ENCODE measurements at places on chromosomes 6 and 20. TPM values are rescaled to one million over a fixed set of nuclear protein-coding genes. Genes with fewer than 3 reads are reported as not detected.

Gene APOM
- 0.76 TPM for total RNA-seq

GRCh38 chr6:156269751-156270369 lies 507.3 kb upstream of the ARID1B start:
- peak; percentile 83 for ATAC-seq

Gene GNRH2
- 13.7 TPM for total RNA-seq

GRCh38 chr20:44650771-44651433 lies 597 bp downstream of the ADA start:
- ATAC-seq = peak; percentile 51

DNA sequence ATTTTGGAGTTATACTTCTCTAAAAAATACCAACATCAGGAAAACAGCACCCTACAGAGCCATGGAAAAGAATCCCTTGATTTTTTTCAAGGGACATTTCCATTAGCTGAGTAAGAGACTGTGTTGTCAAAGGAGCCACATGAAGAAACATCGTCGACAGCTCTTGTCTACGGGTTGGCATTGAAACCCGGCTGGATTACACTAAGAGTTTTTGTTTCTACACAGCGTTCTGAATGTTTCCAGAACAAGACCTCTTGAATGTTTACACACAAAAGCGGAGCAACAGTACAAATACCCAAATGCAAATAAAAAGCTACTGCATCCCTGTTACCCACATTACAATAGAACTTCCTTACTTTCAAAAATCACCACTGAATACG lies 2.4 kb upstream of the MYLK4 start:
- no peak for ATAC-seq

Gene TSHZ2
- total RNA-seq = 58.2 TPM

Gene DHX35
- total RNA-seq = 6.0 TPM

Gene RSPH9
- total RNA-seq = 0.66 TPM

DNA sequence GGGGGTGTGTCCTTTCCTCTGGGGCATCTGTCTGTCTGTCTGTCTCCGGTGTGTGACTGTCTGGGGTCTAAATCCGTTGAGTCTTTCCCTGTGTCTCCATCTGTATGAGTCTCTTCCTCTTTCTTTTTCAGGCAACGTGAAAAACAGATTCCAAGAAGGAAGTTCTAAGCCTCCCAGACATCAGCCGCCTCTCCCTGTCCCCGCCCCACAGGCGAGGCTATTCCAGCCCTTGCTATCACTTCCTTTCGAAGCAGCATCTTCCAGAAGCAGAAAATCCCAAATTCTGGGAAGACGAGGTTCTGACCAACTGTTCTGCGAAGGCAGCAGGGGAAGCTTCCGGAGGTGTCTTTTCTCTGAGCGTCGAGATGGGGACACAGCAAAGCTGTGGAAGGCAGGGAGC lies 34.0 kb downstream of the PMEPA1 start:
- ATAC-seq = no peak

Gene C2
- total RNA-seq = 0.58 TPM

Gene FAXC
- total RNA-seq = not detected

GRCh38 chr6:38997128-38997761 lies 51.3 kb upstream of the GLP1R start:
- ATAC-seq = no peak

DNA sequence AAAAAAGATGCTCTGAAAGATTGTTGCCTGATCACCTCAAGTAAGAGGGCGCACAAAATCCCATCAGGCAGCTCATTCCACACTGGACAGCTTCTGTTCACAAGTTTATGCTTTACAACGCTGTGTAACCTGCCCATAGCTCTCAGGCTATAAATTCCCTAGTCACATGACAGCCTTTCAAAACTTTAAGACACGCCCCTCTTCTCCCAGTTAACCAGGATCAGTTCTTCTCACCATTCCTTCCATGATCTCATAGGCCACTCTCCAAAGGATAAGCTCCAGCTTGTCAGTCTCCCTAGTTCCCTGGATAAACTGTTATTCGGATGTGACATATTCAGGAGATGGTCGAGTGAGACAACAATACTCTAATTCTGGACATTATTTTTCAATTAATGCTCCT lies 15.0 kb downstream of the ADNP start:
- ATAC-seq = no peak

GRCh38 chr6:90286884-90287488 lies 9.7 kb downstream of the BACH2 start:
- peak; percentile 10 for ATAC-seq

GRCh38 chr20:59291740-59292383 lies 8.5 kb upstream of the EDN3 start:
- ATAC-seq = no peak

GRCh38 chr20:58614984-58615760 lies 35.9 kb upstream of the STX16 start:
- ATAC-seq = no peak

DNA sequence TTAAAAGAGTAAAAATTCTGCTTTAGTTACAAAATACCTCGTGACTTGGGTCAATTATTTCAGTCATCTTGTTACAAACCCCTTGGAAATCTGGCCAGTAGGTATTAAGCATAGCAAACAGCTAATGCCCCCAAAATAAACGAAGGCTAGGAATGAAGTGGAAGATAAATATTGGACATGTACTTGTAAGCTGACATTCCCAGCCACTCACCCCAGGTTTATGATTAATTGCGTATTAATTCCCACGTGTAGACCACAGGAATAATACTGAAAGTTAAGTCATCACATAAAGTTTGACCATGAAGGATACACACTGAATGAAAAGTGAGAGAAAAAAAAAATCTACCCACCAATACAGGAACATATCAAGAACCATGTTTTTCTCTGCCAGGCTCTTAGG lies 936.5 kb upstream of the ADGRB3 start:
- no peak for ATAC-seq

GRCh38 chr6:142906945-142907470 lies 38.0 kb downstream of the HIVEP2 start:
- ATAC-seq = peak; percentile 48

Gene PACRG
- not detected for total RNA-seq

DNA sequence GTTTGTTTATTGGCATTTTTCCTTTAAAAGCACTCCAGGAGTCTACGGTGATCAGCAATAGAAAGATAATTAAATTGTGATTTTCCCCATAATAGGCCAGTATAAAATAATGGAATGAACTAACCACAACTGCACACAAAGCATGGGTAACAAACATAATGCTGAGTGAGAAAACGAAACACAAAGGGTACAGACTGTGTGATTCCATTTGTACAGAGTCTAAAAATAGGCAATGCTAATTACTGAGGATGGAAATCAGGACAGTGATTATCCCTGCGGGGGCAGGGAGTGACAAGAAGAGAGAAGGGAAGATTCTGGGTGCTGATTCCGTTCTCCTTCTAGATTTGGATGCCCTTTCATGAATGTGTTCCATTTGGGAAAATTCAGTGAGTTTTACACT lies 478.1 kb downstream of the PREX1 start:
- ATAC-seq = no peak

Gene CTCFL
- not detected for total RNA-seq

Gene SLC52A3
- total RNA-seq = not detected

DNA sequence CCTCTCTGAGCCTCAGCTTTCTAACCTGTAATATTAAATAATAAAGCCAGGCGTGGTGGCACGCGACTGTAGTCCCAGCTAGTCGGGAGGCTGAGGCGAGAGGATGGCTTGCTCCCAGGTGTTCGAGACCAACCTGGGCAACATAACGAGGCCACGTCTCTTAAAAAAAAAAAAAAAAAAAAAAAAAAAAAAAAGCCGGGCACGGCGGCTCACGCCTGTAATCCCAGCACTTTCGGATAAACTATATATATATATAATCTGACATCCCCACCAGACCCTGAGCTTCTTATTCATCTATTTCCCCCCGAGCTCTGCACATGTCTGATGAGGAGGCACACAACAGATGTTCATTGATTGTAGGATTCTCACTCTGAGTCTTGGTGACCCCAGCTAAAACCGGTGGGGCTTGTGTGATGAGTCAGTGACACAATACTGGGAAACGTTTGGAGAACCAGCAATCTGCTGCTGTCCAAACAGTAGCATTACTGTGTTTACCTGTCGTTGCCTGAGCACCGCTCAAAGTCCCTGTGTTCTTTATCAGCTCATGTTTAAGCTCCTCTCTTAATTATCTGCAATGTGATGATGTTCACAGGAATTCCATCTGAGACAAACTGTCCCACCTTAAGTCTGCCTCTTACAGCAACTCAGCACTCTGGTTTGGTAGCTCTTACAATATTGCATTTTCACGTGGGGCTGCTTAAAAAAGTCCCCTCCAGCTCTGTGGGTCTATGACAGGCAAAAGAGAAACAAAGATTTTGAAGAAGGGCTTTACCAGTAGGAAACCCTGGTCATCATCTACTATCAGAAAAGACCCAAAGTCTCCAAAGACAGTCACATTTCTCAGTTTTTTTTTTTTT lies 1.0 kb upstream of the SPATA2 start:
- peak; percentile 34 for ATAC-seq

- ATAC-seq = peak; percentile 7
Measured at GRCh38 chr6:5173810-5174209, 86.9 kb downstream of the LYRM4 start.

DNA sequence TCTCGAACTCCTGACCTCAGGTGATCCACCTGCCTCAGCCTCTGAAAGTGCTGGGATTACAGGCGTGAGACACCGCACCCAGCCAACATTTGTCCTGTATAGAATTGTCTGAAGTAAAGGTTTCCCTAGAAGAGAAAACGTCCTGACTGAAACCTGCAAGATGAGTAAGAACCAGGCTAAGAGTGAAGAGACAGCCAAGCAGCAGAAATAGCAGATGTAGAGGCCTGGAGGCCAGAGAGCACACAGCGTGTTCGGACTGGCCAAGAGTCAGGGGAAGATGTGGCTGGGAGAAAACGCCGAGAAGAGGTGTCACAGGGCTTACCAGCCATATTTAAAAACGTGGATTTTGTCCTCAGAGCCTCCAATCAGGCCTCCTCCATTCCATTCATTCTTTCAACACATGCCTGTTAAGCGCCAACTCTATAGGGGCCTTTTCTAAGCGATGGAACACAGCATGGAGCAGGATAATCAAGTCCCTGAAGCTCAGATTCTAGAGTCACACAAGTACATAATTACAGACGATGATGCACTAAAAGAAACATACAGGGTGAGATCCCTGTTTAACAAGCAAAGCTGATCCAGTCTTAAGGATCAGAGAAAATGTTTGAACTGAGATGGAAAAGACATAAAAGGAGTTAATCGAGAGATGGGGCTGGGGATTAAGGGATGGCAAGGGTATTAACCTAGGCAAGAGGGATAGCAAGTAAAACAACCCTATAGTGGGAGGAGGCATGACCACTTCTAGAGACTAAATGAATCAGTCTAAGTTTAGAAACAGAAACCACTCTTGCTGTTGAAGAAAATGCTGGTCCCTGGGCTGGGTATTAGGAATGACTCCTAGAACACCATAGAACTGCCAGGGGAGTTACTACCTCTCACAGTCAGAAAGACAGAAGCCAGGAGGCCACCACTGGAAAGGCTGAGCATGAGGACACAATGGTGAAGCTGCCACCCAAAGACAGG lies 4.8 kb downstream of the ZCCHC3 start:
- ATAC-seq = peak; percentile 74

Gene SMOC2
- total RNA-seq = not detected

DNA sequence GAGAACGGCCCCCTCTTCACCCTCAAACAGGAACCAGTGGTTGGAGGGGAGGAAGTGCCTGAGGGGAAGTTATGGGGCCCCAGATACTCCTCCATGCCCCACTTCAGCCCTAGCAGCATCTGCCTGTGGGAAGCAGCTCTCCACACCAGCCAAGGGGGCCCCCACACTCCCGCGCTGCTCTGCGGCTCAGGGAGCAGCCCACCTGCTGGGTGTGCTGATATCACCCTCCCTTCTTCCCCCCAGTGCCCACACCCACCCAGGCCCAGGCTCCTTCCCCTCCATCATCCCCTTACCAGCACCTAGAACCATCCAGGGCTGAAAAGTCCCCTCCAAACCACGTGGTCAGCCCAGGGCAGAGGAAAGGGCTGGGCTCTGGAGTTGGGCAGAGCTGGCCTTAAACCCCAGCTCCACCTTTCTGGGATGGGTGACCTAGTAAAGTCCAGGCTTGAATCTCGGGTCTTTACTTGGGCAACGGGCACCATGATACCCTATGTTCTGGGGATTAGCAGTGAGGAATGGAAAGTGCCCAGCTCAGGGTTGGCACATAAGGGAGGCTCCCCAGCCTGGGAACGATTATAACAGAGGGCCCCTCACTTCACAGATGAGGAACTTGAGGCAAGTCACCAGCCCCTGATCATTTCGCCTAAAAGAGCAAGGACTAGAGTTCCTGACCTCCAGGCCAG lies 663 bp downstream of the LST1 start:
- ATAC-seq = peak; percentile 21

DNA sequence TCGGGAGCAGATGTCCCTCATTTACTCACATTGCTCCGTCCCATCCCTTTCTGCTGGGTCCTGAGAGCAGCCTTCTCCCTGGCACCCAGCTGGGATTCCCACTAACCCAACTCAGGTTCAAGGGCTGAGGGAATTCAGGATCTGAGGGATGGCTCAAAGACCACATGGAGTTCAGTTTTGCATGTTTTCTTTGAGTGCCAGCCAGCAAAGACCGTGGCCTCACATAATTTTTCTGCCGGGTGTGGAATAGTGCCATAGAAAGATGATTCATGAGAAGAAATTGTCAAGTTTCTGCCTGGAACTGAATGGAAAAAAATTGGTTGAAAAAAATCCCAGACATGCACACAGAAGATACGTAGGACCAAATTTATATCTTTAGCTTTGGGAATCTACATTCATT lies 168.6 kb downstream of the CD83 start:
- no peak for ATAC-seq

- no peak for ATAC-seq
Measured at GRCh38 chr20:56211051-56211450, 37.5 kb upstream of the MC3R start.

DNA sequence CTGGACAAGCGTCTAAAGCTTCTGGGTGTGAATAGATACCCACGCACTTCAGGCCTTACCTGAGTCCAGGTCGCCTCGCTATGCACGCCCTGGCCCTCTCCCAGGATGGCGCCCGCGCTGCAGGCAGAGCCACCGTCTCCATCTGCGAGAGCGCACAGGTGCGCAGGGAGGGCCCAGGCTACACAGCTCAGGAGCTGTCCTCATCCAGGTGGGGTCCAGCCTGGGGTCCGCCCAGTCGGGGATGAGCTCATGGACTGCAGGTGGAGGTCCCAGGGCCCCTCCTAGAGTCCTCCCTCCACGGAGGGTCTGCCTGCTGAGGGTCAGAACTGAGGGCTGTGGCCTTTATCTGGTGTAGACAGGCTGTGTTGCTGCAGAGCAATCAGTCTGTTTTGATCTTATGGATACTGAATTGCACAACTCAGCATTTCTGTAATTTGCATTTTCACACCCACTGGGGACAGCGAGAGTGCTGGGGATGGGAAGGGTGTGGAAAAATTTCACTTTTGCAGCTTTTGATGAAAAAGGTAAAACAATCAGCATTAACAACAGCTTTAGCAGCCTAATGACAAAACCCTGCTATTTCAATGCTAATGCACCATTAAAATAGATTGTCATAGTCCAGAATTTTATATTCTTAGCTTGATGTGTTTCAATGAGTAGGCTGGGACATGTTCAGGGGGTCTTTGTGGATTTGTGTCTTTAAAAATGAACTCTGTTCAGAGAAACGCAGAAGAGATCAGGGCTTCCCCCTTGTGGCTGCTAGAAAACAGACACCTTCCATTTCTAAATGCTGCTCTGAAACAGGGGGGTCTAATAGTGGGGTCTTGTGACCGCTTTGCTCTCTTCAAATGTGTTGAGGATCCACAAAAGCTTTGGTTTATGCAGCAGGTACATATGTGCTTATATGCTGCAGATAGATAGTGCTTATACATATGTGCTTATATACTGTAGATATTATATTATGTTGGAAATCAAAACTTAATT lies 77.8 kb upstream of the PHACTR3 start:
- no peak for ATAC-seq

GRCh38 chr6:343226-343935 lies 48.2 kb upstream of the IRF4 start:
- ATAC-seq = no peak

GRCh38 chr6:31407699-31408098 lies 4.3 kb downstream of the MICA start:
- ATAC-seq = peak; percentile 51

Data from activated T-helper 17 cell treated with anti-CD3 and anti-CD28 coated beads, Interleukin-2, amount 50 U/mL, for 72 hours (primary cell).